ENCODE measurements at places on chromosomes 2 and 18. TPM values are rescaled to one million over a fixed set of nuclear protein-coding genes. Genes with fewer than 3 reads are reported as not detected.

Gene MYCN
- 2.1 TPM for total RNA-seq

Gene CNGA3
- not detected for total RNA-seq

Gene PFN4
- total RNA-seq: 0.29 TPM

Gene FSHR
- not detected for total RNA-seq

Gene QPCT
- 11.2 TPM for total RNA-seq

All from placental pericyte (primary cell).